ENCODE measurements at places on chromosomes 16 and 17.

DNA sequence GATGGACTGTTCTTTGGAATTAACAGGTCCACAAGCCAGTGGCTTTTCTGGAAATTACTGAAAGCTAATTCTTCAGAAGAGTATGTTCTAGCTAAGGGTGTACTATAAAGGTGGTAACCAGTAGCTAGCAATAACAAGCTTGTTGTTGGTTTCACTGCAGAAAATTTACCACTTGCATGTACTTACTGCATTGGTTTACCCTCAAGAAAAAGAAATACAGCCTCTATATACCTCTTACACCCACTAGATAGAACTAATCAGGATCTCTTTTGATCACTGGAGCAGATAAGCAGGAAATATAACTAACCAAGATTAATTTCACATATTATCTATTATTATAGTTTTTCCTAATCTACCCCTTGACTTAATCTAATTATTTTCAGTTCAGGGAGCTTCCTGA is 184.9 kb upstream of the TBX2 start:
- no peak for DNase-seq

DNA sequence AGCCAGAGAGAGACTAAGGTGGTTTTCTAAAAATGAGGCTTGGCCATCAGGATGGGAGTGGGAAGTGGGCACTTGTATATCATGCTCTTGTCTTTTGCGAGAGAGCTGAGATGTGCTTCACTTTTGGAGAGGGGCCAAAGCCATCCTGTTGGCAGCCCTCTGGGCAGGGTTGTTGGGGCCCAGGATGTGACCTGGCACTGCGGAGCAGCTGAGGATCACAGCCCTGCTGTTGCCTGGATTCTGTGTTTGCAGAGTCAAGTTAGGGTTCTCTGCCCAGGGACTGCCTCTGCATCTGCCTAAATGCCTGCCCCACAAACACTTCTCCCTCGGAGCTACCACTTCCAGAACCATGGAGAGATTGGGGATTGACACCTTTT is 71.2 kb downstream of the PLD6 start:
- DNase-seq = no peak

GRCh38 chr17:39156491-39156890 is 5.1 kb upstream of the PLXDC1 start:
- no peak for DNase-seq

- no peak for DNase-seq
Measured at GRCh38 chr17:3924512-3925350, 8.5 kb upstream of the P2RX1 start.

DNA sequence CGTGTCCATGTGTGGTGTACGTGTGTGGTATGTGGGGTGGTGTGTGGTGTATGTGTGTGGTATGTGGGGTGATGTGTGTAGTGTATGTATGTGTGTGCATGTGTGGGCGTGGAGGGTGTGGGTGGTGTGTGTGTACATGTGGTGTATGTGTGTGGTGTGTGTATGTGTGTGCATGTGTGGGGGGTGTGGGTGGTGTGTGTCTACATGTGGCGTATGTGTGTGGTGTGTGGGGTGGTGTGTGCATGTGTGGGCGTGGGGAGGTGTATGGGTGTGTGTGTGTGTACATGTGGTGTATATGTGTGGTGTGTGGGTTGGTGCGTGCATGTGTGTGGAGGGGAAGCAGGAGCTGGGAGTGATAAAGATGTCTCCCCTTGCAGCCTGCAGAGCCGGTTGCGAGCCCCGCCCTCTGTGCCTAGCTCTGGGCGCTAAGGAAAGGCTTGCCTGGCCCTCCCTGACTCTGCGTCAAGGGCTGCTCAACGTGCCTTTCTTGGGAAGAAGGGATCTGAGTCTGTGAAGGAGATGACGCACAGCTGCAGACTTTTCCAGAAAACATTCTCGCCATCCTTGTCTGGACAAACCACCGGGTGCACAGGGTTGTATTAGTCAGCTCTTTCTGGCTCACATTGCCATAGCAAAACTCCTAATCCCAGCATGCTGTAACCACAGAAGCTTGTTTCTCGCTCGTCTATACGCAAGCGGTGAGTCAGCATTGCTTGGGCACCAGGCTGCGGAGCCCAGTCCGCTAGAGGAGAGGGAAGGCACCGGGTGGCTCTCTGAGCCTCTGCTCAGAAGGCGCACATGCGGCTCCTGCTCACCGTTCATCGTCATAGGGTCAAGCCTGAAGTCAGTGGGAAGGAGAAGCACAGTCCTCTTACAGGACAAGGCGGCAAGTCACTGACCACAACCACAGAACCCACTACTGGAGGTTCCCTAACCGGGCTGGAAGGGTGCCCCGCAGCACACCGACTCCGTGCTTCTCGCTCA is 2.0 kb upstream of the CD300H start:
- no peak for DNase-seq

- no peak for DNase-seq
Measured at GRCh38 chr17:45016237-45016636, 35.2 kb downstream of the DCAKD start.

- DNase-seq = no peak
Measured at GRCh38 chr17:5915337-5915736, 154.8 kb upstream of the WSCD1 start.

DNA sequence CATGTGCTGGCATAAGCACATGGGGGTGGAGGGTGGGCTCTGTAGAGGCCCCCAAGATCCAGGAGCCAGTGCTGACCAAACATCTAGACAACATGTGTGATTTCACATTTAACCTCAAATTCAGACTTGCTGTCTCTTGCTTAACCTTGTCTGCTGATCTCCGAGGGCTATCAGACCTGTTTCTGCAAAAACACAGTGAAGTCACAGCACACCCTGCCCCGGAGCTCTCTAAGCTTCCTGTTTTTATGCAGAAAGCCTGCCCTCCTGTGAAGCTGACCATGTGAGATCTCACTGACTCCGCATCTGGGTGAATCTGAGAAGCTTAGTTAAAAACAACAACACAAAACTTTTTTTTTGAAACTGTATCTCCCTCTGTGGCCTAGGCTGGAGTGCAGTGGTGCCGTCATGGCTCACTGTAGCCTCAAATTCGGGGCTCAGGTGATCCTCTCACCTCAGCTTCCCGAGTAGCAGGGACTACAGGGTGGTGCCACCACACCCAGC is 6.6 kb upstream of the DPEP2 start:
- no peak for DNase-seq

GRCh38 chr16:27720731-27721530 is 171.0 kb downstream of the KATNIP start:
- no peak for DNase-seq

DNA sequence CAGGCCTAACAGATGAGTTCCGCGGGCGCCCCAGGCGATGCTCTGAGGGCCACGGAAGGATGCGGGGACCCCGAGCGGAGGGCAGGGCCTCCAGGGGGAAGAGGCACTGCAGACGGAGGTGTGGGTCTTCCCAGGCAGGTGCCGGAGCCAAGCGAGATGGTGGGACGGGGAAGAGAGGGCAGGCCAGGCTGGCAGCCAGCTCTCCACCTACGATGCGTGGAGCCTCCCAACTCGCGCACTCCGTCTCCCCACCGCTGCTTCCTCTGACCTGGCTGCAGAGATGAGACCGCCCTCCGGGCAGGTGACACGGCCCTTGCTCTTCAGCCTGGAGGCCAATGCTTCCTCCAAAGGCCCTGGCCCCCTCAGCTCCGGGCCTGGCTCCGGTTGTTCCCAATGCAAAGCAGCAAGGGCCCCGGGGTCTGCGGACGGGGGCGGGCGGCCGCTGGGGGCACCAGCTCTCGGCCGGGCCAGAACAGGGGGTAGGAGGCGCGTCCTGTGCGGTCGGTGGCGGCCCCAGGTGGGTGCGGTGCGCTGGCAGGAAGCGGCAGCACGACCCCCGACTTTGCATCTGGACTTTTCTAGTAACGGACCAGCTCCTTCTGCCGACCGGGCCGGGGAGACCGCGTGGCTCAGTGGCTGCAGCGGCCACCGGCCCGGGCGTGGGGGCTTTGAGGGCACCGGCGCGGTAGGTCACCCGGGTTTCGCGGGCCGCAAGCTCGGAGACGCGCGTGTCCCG is 1.5 kb upstream of the SOX8 start:
- no peak for DNase-seq

- no peak for DNase-seq
Measured at GRCh38 chr17:1533661-1534325, 17.4 kb upstream of the INPP5K start.

DNA sequence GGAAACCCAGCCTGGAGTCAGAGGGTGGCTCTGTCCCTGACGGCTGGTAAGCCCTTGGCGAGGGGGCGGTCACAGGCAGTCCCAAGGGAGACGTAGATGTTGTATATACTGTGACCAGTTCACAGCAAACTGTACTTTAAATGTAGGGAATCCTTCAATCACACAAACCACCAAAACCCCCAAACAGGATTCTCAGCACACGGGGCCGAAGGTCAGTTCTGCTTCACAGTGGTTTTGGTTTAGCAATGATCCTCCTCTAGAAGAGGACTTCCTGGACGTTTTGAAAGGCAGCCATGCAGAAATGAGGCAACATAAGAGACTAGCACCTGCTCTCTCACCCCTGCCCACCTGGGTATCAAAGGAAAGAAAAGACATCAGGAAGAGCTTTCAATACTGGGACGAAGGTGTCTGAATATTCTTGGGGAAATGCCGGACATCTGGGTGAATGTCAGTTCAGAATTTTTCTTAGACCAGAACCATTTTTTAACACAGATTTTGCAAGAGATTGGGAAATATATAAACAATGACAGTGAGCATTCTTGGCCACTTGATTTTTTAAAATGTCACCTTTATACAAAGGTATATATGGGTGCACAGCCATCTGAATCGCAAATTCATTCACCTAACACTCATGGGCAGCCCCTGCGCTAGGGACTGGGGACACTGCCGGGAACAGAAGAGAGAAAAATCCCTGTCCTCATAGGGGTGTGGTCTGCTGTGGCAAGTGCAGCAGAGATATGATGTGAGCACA is 74.2 kb downstream of the CRISPLD2 start:
- DNase-seq = no peak
